ENCODE measurements at places on chromosomes 7 and 10.

- no peak for DNase-seq
These were observed 526.1 kb upstream of the NRP1 start for GRCh38 chr10:33860552-33860951.

DNA sequence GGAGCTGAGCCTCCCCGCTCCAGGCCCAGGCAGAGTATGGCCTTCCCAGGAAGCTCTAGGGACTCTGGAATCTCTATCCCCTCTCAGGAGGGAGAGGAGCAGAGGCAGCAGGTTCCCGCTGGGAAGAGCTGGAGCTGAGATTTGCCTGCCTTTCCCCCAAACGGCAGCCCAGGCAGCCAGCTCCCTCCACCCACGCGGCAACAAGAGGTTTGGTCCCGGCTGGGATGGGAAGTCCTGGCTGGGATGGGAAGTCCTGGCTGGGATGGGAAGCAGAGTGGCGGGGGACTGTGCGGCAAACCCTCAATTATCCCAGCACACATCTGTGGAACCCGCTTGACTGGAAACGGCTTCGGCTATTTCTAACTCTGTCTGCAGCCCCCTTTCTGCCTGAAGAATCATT, 223.0 kb downstream of the ELFN1 start:
- DNase-seq, result peak; percentile 2

DNA sequence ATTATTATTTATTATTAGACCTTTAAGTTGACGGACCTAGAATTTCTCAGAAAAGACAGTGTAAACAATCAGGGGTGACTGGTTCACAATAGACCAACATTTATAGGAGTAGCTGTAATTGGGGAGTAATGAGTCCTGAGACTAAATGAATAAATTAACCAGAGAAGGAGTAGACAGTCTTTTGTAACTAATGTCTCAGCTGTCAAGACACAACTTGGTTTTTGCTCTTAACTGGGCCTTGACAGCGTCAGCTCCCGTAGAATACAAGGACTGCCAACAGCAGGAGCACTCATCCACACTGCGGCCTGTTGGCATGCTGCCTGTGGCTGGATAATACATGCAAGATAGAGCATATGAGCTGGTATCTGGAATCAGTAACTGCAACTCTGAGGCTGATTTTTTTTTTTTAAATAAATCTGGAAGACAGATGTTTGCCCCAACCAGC, 123.9 kb downstream of the CACNA2D1 start:
- no peak for DNase-seq

DNA sequence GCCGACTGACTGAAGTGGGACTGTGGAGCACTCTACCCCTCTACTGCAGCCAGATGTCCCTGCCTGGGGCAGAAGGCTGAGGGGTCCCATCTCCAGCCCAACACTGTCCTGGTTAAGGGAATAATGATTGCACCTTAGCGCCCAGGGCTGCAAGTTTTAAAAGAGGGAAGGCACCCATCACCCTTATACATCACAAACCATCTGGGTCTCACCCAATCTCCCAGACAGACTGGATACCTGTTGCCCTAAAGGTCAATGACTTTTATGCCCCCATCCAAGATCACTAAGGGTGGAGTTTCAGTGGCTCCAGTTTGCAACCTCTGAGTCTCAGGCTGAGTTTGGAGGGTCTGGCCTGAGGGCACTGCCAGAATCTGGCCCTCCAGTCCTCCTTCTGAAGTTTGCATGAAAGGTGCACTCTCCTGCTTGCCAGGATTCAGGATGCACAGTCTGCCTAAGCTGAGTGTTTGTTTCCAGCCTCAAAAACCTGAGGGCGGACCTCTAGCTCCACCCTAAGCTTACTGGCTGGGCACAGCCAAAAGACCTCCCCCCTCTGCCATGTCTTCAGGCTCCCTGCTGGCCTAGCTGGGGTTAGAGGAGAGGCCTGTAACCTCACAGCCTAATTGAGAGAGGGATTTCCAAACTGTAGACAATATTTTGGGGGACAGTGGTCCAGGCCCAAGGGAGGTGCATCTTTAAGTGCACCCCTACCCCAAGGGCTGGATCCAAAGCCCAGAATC, 2.5 kb upstream of the EMX2 start:
- no peak for DNase-seq

GRCh38 chr7:101094791-101095375, 9.6 kb downstream of the TRIM56 start:
- no peak for DNase-seq

DNA sequence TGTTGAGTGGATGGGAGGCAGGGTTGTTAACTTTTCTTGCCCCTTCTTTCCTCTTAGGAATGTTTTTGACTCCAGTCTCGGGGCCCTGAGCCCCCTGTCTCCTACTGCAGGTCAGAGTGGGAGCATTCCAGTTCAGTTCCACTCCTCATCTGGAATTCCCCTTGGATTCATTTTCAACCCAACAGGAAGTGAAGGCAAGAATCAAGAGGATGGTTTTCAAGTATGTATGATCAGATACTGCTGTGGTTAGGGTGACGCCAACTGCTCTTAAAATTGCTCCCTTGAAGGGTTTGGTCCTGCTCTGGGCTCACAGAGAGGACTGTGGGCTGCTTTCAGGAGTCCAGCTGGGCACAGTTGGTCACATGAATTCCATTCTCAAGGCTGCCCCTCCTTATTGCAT, 22.0 kb downstream of the VWA2 start:
- DNase-seq, result no peak

- DNase-seq, result no peak
These were observed 6.4 kb downstream of the USP54 start for GRCh38 chr10:73584737-73585136.
